ENCODE measurements at places on chromosomes 12 and 14. TPM values are rescaled to one million over a fixed set of nuclear protein-coding genes. Genes with fewer than 3 reads are reported as not detected.
A peak's percentile ranks its signal among the peaks of the same experiment; 100 is the strongest.

DNA sequence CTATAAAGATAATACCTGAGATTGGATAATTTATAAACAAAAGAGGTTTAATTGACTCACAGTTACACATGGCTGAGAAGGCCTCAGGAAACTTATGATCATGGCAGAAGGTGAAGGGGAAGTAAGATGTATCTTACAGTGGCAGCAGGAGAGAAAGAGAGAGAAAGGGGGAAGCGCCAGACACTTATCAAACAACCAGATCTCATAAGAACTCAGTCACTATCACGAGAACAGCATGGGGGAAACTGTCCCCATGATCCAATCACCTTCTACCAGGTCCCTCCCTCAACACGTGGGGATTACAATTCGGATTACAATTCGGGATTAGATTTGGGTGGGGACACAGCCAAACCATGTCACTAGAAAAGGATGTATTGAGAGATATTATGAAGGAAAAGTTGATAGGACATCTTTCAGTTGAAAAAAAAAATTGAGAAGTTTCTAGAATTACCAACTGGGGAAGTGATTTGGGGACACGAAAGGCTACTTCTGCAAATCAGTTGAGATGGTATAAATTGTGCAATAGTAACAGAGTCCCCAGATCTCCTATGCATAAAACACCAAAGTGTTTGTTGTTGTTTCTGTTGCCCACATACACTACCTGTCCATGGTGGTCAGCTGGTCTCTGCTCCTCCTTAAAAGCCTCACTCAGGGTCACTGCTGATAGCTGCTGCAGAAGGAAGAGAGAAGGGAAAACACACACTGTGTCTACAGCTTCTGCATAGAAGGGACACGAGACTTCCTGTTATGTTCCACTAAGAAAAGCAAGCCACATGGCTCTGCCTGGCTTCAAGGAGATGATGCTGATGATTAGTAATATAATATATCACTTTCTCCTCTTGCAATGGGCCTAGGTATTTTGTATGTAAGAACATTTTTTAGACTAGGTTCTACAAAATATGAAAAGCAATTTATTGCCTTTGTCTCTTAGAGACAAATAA, 465.5 kb downstream of the PDZRN4 start:
- no peak for DNase-seq

- no peak for DNase-seq
Measured at GRCh38 chr12:56206452-56207166, 15.1 kb downstream of the RNF41 start.

DNA sequence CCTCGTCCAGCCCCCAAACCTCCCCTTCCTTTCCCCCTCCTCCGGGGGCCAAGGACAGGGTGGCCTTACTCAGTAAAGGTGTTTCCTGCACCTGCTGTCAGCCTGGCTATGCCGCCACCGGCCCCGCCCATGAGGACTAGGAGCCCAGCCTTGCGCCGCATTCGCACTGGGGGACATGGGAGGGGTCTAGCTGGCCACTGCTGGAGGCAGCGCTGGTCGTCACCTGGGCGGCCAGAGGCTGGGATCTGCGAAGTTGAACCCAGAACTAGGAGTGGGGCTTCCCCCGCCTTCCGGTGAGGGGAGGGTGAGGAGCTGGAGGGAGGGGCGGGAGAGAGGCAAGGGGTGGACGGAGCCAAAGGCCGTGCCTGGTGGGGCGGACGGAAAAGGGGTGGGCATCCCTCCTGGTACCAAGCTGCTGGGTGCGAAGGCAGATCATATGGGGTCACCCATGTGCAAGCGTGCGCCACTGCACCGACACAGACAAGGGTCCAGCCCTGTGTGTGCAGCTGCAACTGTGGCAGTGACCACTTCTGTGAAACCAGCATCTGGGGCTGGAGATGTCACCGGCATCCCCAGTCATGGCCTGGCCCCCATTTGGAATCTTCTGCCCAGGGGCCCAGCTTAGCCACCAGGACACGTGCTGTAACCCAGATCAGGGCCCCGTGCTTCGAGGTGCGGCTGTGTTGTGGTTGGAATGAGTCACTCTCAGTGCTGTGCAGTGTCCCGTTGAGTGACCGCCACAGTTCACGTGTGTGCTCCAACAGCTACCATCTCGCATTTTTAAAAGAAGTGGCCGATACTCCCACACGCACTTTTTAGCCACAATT, 8.5 kb downstream of the AMN start:
- DNase-seq: no peak

Gene KSR2
- polyA plus RNA-seq: 1.2 TPM

GRCh38 chr14:52268279-52269061, 972 bp downstream of the PTGDR start:
- peak; percentile 17 for DNase-seq

Gene GARIN6
- polyA plus RNA-seq: not detected

Gene HOXC9
- polyA plus RNA-seq: 25.2 TPM

Gene FAM90A1
- polyA plus RNA-seq: 3.8 TPM
